ENCODE measurements at places on chromosomes 16 and 17.

DNA sequence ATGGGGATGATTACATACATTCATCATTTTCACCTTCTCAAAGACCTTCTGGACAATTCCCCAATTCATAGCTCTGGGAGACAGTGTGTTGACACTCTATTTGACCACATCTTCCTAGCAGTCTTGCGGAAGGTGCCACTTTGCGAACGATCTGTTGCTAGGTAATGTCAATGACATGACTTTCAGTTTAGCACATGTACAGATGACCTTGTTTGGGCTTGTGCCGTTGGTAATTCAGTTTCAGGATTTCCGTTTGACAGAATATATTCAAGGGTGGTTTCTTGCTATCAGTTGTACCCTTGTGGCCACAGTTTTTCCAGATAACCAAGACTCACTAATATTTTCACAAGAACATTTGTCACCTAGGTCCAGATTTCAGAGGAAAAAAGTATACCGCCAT lies 478.2 kb downstream of the WWOX start:
- DNase-seq = no peak

DNA sequence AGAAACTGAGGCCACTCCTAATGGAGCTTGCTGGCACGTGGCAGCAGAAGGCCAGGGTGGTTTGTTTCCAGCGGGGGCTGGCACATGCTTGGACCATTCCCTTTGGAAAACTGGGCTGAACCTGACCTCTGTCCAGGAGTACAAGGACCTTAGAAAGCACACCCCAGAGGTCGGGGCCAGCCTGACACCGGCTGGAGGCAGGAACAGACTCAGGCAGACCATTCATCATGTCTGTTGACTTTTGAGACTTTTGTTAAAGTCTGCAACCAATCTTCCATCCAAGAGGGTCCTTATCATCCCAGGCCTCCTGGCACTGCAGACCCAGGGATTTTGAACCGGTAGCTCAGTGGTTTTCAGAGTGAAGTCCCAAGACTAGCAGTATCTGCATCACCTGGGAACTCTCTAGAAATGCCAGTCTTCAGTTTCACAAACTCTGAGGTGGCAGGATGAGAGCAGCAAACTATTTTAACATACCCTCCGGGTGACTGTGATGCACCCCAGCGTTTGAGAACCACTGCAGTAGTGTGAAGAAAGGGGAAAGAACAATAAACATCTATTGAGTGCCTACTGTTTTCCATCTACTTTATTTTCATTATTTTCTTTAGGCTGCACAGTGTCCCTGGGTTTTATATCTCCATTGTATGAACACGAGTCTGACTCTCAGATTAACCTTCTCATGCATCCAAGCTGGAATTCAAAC lies 145.3 kb upstream of the PLCG2 start:
- no peak for DNase-seq

GRCh38 chr17:81287741-81288430 lies 7.2 kb downstream of the SLC38A10 start:
- DNase-seq = no peak

GRCh38 chr17:77489893-77490255 lies 349.1 kb downstream of the SEC14L1 start:
- no peak for DNase-seq

- DNase-seq = no peak
Observed at GRCh38 chr17:48261297-48261880, 153.8 kb downstream of the SNX11 start.

DNA sequence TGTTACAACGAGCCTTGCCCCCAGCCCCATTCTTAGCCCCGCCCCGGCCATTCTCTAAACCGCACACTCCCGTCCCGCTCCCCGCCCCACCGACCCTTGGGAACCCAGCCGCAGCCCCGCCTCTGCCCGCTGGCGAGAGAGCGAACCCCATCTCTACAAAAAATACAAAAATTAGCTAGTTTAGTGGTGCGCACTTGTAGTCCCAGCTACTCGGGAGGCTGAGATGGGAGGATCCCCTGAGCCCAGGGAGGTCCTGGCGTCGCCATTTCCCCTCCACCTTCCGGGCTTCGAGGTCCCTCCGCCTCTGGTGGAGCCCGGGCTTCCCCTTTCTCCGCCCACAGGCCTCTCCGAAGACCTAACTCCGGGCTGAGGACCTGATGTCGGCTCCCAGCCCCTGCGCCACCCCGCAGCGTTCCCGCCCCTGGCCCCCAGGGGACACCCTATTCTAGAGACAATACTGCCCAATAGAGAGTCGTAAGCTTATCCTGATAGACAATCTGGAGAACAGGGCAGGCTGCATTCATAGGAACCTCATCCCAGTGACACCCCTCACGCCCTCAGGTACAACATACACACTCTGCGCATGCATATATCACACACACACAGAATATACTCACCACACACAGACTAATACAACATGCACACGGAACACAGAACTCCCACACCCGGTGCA lies 480 bp upstream of the PROCA1 start:
- no peak for DNase-seq

DNA sequence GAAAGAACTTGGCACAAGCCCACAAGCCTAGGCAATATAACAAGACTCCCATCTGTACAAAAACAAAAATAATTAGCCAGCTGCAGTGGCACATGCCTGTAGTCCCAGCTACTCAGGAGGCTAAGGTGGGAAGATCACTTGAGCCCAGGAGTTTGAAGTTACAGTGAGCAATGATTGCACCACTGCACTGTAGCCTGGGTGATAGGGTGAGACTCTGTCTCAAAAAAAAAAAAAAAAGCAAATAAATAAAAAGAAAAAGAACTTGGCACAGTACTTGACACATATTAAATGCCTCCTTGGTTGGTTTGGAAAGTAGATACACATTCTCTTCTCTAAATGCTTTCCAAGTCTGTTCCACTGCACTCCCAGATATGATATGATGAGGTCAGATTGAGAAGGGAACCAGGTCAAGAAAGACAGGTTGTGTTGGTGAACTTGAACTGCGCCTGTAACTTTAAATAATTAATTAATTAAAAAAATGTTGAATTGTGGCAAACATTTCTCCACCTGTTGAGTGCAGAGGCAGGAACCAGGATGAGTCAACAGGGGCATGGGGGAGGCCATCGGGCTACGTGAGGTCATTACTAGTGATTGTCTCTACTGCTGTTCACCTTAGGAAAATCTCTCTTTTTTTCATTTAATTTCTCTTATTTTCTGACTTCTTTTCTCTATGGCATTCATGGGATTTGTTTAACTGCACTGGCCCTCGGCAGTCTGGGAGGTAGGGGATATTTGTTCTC lies 25.9 kb upstream of the EFCAB13 start:
- no peak for DNase-seq

DNA sequence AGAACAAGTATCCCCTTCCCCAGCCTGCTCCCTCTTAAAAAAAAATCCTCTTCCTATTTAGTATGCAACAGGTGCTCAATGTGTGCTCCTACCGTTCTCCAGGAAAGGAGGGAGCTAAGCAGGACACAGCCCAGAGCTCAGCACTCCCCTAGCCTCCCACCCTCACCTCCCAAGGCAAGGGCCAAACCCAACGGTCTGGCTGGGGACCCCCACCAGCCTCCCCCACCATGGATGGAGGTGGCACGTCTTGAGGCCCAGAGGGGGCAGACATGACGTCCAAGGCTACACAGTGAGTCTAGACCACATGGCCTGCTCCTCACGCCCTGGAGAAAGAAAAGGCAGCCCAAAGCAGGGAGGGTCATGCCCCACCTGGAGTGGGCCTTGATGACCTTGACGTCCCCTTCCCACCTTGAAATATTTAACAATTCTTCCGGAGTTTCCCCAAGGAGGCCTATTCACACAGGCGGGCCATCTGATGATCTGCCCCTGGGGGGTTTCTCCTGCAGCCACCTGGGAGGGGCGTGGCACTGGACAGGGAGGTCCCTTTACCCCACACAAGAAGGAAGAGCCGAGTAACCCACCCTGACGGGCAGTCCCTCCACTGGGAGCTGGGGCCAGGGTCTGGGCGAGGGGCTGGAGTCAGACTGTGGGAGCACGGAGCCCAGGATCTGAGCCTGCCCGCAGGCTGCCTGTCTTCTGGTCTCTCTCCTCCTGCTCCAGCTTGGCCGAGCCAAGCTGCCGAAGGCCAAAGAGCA lies 89.4 kb upstream of the CBX4 start:
- DNase-seq = no peak

- no peak for DNase-seq
Observed at GRCh38 chr17:21184570-21184969, 29.4 kb downstream of the TMEM11 start.

DNA sequence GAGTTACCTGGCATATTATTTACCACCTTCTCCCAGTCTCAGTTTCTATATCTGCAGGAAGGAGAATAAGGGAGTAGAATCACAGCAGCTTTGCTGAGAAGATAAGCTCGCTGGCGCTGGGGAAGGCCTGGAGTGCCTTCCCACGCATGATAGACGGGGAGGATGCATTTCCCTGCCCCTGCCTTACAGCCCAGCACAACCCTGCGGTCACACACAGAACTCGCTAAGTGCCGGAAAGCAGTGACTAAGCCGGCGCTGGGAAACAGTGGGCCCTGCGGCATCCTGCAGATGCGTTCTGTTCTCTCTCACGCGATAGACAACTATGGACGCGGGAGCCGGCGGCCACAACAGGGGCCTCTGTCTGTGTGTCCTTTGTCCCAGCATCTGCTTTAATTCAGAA lies 4.8 kb downstream of the CA5A start:
- DNase-seq = no peak

DNA sequence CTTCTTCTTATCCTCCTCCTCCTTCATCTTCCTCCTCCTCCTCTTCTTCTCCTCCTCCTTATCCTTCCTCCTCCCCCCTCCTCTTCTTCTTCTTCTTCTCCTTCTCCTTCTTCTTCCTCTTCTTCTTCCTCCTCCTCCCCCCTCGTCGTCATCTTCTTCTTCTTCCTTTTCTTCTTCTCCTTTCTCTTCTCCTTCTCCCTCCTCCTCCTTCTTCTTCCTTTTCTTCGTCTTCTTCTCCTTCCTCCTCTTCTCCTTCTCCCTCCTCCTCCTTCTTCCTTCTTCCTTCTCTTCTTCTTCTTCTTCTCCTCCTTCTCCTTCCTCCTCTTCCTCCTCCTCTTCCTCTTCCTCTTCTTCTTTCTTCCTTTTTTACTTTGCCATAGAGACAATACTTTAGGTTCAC lies 5.1 kb upstream of the KRT23 start:
- no peak for DNase-seq

- no peak for DNase-seq
Observed at GRCh38 chr17:80455784-80456183, 20.6 kb downstream of the NPTX1 start.

GRCh38 chr17:48240562-48241130 lies 133.1 kb downstream of the SNX11 start:
- no peak for DNase-seq

DNA sequence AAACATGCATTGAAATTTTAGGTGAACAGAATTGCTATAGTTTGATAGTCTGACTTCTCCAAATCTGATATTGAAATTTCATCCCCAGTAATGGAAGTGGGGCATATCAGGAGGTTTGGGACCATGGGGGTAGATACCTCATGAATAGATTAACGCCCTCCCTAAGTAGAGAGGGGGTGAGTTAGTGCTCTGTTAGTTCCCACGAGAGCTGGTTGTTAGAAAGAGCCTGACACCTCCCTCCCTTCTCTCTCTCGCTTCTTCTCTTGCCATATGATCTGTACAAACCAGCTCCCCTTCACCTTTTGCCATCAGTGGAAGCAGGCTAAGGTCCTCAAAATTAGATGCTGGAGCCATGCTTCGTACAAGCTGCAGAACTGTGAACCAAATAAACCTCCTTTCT lies 78.8 kb downstream of the BRIP1 start:
- DNase-seq = no peak

Measured in stimulated activated CD8-positive, alpha-beta memory T cell treated with anti-CD3 and anti-CD28 coated beads, Interleukin-7, amount 100 ng/mL, for 24 hours (primary cell).